Mesenchymal stem cell (in vitro differentiated cells and primary cell): ENCODE measurements at places on chromosomes 5 and 9.

DNA sequence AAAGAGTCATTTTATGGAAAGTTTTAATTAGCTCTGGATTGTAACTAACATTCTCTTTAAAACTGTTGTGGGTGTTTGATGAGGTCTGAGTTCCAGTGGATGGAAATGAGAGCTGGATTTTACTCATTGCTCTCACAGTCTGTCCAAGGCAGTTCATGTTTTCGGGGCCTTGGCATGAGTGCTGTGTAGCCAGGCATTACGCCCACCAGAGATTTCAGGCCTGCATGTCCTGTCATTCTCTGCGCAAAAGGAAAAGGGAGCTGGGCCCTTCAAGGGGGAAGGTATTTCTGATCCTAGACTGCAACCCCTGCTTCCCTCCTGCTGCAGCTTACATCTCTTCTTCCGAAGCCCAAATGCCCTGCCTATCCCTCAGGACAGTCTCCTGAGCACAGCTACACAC, 499.6 kb upstream of the TRPC7 start:
- no peak for DNase-seq

GRCh38 chr5:97874491-97874890, 691.4 kb upstream of the RIOK2 start:
- no peak for DNase-seq

- DNase-seq, result no peak
Observed at GRCh38 chr9:100567856-100568255, 10.0 kb upstream of the CAVIN4 start.

- no peak for DNase-seq
Observed at GRCh38 chr5:179800696-179801201, 5.9 kb downstream of the MGAT4B start.

DNA sequence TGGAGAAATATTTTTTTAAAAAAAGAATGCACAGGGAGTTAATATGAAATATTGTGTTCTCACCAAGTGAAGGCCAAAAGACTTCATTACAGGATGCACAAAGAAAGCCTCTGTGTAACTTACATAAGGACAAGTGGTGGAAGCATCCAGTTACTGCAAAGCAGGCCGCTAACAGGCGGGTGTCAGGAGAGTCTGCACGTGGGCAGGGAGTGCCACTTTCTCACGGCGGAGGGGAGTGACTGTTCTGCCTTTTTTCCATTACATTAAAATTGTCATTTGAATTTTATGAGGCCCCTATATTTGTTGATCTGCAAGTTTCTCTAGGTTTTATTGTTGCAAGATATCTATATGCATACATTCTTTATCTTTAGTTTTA, 28.1 kb upstream of the SPATA31E1 start:
- no peak for DNase-seq

- peak; percentile 23 for DNase-seq
Observed at GRCh38 chr9:16062542-16063240, 509.8 kb downstream of the CCDC171 start.

DNA sequence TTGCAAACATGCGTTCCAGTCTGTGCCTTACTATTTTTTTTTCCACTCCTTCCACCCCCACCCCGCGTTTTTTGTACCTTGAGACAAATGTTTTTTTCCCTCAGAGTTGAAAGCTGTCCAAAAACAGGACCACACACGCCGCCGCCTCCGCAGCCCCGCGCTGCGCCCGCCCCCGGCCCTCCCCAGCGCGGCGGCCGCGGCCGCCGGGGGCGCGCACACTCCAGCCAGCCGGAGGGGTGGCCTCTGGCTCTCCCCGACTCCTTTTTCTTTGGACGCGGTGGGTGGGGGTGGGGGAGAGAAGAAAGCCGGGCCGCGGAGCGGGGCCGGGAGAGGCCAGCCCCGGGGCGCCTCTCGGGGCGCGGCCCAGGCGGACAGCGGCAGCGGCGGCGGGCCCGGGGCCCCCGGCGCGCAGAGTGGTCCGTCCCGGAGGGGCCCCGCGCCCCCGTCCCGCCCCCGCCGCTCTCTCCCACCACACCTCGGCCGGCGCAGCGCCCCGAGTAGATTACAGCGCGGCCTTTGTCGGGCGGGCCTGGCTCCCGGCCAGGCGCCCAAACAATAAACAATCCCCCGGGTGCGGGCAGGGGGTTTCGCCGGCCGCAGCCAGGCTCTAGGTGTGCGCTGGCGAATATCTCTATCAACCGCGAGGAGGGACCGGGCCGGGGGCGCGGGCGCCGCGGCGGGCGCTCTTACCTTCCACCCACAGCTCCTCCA, 10.9 kb downstream of the PTCH1 start:
- peak; percentile 72 for DNase-seq

DNA sequence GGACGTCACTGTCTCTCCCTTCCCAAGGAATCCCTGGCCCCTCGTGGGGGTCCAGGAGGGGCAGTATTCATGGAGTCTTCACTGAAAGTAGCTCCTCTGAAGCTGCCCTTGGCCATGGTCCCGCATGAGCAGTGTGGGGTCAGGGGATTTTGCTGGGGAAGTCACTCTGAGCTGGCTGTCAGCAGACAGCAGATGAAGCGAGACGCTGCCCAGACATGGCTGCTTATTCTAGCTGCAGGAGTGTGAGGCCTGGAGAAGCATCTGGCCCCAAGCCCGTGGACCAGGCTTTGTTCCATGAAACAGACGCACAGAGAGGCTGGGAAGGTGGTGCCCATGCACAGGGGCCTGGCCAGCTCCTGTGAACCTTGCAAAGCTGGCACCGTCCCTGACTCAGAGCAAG, 21.5 kb upstream of the ASS1 start:
- DNase-seq, result peak; percentile 40

- DNase-seq, result peak; percentile 98
Observed at GRCh38 chr5:149403923-149404745, 25.0 kb upstream of the IL17B start.

DNA sequence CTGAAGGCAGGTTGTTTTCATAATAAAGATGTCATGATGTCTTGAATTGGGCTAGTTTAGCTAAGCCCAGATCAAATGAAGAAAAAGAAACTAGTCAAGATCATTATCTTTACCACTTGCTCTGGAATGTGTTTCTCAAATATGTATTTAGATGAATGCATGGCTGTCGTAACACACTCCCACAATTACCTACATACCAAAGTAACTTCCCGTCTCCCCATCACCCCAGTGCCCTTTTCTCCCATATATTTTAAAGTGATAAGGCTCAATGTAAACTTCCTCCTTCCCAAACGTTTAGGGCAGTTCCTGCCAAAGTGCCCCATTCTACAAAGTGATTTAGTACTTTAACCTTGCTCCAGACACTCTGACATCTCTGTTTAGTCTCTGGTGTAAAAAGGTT, 61.4 kb downstream of the SLC1A3 start:
- DNase-seq, result no peak

GRCh38 chr9:34426347-34427074, 31.9 kb downstream of the FAM219A start:
- DNase-seq, result no peak

DNA sequence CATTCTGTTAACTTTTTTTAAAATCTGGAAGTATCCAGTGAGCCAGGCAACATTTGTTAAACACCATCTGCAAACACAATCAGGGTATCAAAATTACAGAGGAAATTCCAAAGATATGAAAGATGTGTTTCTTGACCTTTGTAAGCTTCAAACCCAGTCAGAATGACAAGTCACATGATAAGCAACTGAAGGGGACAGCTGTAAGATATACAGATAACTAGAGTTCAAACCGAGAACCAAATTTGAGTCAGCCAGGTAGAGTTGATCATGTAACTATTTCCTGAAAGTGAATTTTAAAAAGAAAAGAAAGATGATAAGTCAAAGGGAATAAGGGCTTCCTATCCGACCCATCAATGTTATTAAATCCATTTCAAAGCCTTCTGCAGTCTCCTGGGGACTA, 196.2 kb downstream of the DEPDC1B start:
- no peak for DNase-seq

- no peak for DNase-seq
Observed at GRCh38 chr9:32533336-32533735, 7.3 kb upstream of the RIGI start.

DNA sequence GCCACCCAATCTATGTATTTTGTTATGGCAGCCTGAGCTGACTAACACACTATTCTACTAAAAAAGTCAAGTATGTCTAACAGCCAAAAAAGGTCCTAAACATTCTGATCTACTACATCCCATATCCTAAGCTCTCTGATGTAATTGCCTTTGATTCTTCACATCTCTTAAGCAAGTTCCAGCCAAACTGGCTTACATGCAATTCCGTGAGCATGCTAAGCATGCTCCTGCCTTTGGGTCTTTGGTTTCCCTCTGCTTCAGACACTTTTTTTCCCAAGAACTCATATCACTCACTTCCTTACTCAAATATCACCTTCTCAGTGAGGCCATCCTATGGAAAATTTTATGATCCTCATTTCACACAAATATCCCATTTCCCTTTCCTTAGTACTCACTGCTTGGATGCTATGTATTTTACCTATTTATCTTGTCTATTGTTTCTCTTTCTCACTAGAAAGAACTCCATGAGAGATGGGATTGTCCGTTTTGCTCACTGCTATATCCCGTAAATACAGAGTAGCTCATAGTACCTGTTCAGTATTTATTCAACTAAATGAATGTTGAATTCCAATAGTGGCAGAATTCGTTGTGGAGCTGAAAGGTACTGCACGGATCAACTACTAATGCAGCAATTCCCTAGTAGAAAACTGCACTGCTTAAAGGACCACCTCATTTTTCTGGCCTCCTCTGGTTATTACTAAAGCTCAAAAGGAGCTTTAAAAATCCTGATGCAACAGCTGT, 2.3 kb upstream of the SLC12A2 start:
- no peak for DNase-seq
